ENCODE measurements at places on chromosomes 7 and 10.

- no peak for DNase-seq
Observed at GRCh38 chr7:155353256-155353897, 55.7 kb downstream of the INSIG1 start.

- no peak for DNase-seq
Observed at GRCh38 chr7:2037301-2037807, 195.4 kb downstream of the MAD1L1 start.

DNA sequence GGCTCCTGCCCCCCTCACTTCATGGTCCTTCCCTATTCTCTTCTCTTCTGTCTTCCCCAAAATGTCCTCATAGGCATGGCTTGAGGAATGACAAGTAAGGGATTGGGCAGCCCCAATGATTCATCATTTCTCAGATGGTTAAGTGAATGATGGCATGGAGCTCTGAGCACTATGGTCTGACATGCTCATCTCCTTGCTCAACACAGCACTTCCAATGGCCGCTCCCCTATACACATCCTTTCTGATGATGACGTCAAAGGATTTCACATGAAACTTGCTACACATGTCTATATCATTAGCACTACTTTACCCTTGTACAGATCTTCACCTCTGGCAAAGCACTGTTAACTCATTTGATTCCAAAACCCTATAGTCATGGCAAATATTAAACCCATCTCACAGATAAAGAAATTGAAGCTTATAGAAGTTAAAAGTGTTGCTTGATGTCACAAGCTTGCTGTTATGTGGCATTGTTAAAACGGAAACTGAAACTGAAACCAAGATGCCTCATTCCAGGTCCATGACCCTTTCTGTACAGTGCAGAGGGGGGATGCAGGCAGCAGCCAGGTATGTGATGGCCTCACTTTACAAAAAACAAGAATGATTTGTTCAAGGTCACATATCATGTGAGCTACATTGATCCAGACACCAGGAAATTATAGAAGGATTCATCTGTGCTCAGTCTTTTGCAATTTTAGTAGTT, 90.0 kb upstream of the PLXNA4 start:
- DNase-seq: no peak

DNA sequence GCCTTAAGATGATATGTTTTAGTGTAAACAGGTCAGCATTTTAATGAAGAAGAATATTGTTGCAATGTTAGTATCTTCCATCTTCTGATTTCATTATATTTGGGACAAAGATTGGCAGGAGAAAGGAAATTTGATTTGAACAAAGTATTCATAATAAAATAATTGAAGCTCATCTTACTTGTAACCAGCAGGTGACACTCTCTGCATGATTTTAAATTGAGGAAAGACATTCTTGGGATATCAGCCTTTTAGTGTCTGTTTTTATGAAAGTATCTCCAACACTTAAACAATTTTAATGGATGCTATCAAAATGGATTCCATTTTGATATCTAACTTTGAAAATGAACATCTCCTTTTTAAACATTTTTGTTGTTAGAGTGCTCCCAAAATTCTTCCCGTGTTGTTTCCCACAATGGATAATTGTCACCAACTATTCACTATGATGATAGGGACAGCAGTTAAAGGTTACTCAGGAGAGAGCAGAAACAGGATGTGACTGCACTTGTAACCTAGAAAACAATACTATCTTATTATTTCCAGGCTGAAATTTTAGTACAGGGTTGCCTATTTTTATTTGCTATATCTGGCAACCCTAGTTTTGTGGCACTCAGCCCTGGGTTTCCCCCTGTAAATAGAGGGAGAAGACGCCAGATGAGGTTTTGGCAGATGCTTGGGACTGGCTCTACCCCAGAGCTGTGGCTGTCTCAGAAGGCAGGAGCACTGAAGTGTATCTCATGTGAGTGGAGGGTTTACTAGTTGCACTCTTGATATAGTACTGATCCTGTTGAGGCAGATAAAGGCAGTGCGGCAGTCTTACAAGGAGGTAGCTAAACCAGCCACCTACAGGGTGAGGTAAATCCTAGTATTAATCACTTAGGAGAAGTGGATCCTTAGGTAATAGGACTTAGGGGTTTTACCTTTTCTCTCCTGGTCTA, 31.0 kb upstream of the ABCB4 start:
- DNase-seq: peak; percentile 15

- peak; percentile 6 for DNase-seq
Observed at GRCh38 chr10:72889391-72889831, 4.1 kb upstream of the OIT3 start.

DNA sequence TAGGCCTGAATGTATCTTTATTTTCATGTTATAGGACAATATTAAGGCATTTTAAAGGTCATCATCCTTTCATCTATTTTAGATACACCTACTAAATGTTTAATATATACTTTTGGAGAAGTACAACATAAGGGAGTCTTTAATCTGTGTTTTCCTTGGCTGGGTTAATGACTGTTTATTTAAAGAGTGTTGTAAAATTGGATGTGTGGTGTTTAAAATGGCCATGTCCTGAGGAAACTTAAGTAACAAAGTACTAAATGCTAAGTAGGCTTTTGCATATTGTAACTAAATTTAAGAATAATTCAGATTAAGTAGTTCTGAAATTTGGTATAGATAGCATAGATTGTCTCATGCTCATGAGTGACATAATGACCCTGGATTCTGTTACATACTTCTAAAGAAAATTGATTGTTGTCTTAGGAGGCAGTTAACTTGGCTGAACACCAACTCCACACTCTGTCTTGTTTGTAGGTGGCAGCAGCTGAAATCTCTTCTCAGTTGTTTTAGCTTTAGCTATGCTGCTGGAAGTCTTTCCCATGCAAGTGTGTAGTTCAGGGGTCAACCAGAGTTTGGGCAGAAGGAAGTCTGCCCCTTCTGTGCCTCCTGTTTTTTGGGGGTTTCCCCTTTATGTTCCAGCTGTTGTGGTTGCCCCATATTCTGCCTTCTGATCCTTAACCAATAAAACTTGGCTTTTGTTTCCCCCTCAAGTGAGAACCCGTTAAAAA, 29.2 kb downstream of the DLD start:
- no peak for DNase-seq

DNA sequence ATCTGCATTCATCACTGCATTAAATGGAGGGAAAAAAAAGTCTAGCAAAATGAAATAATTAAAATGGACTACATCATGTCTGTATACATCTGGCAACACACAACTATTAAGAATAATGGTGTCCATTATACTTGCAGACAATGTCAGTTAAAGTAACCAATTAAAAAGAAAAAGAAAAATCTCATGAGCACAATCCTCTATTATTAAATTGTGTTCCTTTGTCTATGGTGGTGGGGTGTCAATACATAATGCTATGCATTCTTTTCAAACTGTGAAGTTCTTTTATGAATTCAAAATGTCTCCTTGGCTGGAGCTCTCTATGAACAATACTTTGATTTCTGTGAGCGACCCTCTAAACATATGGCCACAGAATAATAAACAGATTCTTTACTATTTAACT, 63.5 kb downstream of the NRP1 start:
- DNase-seq: no peak

DNA sequence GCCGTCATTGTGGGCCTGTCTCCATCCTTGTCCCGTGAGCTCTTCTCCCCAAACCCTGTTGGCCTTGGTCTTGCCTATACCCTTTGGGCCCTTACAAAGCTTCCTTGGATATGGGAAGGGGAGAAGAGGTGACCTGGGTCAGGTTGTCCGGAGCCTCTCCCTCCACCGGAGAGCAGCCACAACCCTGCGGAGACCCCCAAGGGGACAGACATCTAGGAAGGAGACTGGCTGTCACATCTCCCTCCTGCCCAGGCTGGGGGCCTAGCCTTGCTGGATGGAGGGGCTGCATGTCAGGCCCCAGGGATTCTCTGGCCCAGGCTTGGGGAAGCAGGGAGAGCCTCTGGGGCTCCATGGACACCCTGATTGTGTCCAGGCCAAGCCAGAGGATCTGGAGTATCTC, 11.8 kb downstream of the NACAD start:
- no peak for DNase-seq

- DNase-seq: no peak
Observed at GRCh38 chr7:44122529-44122928, 819 bp downstream of the POLD2 start.

- DNase-seq: no peak
Observed at GRCh38 chr7:156475179-156475578, 165.4 kb upstream of the RNF32 start.

DNA sequence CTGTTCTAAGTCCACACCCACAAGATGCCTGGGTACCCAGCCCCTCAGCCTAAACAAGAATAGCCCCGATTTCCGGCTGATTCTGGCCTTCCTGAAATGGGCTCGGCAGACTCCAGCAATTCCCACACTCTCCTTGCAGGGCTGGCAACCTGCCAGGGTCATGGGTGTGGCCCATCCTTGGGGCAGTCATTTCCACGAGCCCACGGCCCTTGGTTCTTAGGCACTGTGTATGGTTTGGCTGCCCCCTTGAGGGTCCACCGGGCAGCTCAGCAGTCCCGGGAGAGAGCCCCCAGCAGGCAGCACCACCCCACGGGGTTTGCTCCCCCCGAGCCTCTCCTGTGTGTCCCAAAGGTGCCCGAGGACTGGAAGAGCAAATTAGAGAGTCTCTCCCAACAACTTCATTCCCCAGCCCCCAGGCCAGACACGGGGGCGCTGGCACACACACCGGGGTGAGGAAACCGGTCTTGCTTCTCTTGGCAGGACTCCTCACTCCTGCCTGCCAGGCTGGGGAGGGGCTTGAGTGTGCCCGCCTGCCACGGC, 142.2 kb downstream of the EMX2 start:
- DNase-seq: no peak

GRCh38 chr10:74925291-74925690, 98.9 kb downstream of the KAT6B start:
- no peak for DNase-seq

DNA sequence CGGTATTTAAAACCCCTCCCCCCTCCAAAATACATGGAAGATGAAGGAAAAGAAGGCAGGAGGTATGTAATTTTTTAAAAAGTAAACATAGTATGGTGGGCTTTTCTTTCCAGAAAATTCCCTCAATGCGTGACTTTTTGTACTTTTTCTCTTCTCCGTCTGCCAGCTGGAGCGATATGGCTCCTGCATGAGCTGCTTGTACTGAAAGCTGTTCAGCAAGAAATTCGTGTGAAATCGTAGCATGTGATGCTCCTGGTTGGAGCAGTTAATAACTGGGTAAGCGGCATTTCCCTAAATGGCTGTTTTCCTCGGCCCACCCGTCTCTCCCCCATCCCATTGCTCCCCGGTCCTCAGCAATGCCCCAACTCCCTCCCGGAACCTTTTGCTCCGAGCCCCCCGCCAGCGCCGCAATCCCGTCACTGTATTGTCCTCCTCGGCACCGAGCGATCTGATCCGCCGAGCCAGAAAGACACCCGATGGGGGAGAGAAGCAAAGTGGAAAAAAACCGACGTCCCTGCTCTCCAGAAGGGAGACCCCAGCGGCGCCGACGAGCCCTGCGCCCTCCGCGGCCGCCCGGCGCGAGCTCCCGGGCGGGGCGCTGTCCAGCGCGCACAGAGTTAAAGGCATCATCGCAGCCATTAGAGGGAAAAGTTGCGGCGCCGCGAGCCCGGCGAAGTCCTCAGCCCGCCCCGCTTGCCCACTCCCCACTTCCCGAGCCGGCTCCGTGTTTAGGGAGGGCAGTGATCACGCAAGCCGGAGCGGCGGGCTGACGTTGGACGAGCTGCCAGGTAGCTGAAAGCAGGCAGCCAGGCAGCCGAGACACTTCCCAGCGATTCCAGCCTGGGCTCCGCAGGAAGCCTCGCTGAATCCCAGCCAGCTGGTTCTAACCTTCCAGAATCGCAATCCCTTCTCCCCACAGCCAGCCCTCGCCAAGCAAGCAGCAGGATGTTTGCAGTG, at the start of gene VSTM2A:
VSTM2A (plus strand) TSS at position 707 of the 957 bp plus-strand sequence. CDS start 356 bp downstream, outside the sequence.
- no peak for DNase-seq

- DNase-seq: no peak
Observed at GRCh38 chr10:69213591-69214311, 6.4 kb upstream of the HKDC1 start.

- no peak for DNase-seq
Observed at GRCh38 chr7:23964715-23965114, 254.7 kb downstream of the STK31 start.

DNA sequence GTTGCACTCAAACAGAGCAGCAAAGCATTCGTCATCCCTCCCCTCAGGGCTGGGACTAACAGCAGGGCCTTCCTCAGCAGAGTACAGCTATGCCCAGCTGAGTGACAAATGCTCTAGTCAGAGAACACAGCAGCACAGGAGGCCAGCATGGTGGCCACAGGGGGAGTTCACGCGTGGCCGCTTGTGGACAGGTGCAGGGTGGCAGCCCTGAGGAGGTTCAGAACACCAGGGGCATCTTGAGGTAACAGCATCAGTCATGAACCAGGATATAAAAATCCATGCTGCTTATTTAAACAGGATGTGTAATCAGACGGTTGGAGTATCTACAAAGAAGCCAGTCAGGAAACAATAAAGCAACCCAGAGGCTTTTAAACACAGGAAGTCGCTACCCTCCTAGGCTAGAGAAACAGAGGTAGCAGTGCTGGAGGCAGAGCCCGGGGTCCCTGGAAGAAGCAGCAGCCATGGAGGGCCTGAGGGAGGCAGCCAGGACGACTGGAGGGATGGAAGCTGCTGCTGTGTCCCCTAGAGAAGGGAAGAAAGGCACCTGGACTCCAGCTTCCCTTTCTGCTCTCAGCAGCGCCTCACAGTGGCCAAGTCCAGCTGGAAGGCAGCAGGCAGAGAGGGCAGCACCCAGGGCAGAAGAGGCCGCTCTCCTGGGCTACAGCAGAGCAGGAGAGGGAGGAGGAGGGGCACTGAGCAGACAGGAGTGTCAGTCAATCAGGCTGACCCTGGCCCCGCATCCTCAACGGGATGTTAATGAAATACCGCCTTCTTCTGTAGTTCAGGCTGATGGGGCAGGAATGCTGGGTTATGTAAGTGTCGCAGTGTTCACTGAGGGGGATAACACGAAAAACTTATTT, 70.8 kb upstream of the UCN3 start:
- no peak for DNase-seq

GRCh38 chr10:79375321-79376077, 28.2 kb downstream of the PPIF start:
- no peak for DNase-seq

DNA sequence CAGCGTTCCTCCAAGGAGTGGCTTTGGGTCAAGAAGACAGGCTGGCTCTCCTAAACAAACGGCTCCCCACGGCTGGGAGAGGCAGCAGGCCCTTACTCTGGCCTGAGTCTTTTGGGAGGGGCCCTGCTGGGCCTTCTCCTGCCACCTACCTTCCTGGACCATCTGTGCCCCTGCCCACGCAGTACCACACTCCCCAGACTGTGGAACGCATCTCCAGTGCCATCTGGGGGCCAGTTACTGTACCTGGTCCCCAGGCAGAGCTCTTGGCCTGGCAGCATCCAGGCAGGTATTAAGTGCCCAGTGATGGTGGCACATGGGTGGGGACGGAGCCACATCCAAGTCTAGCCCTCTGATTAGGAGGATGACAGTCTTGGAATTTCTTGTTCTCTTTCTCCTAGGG, 14.4 kb downstream of the ALKBH4 start:
- DNase-seq: no peak

Data from AG04450 (cell line).